Midbrain (tissue), 1 donor: ENCODE measurements at places on chromosomes 5 and 9.

- no peak for DNase-seq
These were observed 624 bp upstream of the RETREG1 start for GRCh38 chr5:16617274-16617968.

GRCh38 chr9:14585730-14586473 is 107.3 kb downstream of the ZDHHC21 start:
- no peak for DNase-seq

- DNase-seq = no peak
These were observed 11.2 kb downstream of the ADAMTSL2 start for GRCh38 chr9:133545494-133546286.

GRCh38 chr9:121360601-121361374 is 9.3 kb downstream of the STOM start:
- DNase-seq = no peak

- no peak for DNase-seq
These were observed 25.0 kb downstream of the STOM start for GRCh38 chr9:121345070-121345469.

DNA sequence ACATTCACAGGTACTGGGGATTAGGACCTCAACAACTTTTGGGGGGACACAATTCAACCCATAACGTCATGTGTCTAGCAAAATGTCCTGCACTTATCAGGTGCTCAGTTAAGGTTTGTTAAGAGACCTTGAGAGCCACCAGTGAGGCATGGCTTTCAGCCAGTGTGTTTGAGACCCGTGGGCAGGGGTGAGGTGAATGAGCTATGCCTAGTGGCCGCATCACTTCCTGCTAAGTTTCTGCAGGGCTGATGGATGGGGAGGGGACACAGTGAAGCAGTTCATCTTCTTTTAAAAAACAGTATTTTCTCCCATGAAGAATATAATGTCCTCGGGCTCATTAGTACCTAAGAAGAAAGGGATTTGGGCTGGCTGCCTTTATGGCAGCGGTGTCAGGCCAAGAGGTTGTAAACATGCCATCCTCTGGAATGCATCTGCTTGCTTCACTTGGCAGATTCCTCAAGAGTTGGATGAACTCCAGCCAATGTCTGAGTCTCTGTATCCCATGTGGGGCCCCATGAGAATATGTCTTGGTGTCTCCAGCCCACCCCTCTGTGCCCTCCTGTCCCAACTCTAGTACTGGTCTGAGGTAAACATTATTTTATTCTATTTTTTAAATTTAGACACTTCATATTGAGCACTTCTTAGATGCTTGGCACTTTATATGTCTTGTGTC is 282.2 kb downstream of the CWC27 start:
- no peak for DNase-seq

DNA sequence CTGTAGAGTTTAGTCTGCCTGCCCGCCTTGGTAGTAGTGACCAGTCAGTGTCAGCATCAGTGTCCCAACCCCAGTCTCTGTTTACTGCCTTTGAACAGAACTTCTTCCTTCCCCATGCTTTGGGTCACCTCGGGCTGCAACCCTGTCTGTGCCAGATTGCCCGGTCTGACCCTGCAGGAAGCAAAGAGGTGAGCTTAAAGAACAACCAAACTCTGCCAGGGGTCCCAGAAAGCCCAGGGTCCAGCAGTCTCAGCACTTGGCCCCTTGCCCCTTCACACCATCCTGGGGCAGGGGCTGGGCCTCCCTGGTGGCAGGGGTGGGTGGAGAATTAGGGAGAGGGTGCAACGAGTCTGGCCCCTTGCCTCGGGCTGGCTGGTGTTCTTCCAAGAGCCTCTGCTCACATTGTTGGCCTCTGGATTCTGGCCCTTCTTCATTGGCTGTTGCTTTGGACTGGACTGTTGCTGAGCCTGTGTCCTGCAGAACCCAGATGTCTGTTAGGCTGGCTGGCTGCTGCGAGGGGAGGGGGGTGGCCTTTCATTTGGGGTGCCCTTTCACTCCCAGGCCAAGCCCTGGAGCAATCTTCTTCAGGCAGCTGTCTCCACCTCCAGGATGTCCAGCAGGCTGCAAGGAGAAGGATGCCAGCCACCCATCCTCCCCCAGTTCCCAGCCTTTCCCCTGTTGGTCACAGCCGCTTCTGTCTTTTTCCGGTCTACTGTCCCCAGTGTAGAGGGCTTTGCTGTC is 51.2 kb downstream of the SAR1B start:
- DNase-seq = no peak

GRCh38 chr9:112493393-112494137 is 6.9 kb downstream of the KIAA1958 start:
- no peak for DNase-seq

DNA sequence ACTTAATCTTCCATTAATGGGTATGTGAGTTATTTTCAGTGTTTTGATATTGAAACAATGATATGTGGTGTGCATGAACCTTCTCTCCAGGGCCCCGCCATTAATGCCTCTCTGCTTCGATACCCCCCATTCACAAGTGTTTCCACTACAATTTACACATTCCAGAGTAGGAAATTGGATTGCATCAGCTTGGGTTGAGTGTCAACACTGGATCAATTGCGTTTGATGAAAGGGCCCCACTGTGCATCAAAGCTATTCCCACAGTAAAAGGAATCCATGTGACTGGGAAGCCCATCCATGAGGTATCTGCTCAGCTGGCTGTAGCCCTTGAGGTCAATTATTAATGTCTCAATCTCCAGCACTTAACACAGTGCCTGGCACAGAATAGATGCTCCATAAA is 17.8 kb upstream of the LVRN start:
- no peak for DNase-seq

DNA sequence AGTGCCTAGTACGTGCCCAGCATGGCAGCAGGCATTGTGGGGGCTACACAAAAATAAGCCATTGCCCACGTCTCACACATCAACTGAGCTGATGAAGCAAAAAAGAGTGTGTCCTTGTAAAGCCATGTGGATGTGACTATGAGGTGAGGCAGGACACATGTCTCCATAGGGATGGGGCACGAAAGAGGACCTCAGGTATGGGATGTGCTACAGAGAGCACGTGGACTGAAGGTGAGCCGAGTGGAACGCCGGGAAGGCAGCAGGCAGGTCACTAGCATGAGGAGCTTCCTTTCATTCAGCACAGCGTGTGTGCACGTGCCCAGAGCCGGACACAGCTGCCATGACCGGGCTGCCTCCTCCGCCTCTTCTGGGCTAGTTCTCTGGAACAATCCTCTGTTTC is 429.8 kb downstream of the SPOCK1 start:
- no peak for DNase-seq

- DNase-seq = no peak
These were observed 403.0 kb downstream of the ZNF608 start for GRCh38 chr5:124343451-124343867.
